ENCODE measurements at places on chromosomes 4 and X. TPM values are rescaled to one million over a fixed set of nuclear protein-coding genes. Genes with fewer than 3 reads are reported as not detected.

DNA sequence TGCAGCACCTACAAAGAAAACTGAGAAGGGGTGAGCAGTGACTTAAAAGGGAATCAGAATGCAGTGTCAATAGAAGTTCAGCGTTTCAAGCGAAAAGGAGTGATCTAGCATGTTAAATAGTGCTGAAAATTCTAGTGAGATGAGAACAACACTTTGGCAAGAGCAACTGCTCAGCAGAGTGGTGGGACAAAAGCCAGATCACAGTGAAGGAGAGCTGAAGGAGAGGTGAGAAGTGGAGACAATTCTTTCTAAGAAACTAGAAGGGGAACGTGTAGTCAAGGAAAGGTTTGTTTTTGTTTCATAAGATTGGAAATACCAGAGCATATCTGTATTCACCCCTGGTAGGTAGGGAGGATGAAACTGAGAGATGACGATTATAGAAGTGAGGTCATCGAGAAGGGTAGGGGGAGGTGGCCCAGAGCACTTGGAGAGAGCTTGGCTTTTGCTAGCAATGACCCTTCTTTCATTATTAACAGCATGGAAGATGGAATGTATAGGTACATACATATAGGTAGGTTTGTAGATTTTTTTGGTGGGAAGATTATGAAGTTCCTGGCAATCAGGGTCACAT, 33.7 kb downstream of the SRPX2 start:
- DNase-seq = no peak
- H3K27ac ChIP-seq = no peak overlapping the region
- H3K4me1 ChIP-seq = no peaks in the 10 kb centered on the region
- H3K4me3 ChIP-seq = no peak overlapping the region
- H3K36me3 ChIP-seq = peaks cover 5% of the 10 kb centered on the region

Gene ETDB
- total RNA-seq = not detected

Gene FRG2
- total RNA-seq = not detected

DNA sequence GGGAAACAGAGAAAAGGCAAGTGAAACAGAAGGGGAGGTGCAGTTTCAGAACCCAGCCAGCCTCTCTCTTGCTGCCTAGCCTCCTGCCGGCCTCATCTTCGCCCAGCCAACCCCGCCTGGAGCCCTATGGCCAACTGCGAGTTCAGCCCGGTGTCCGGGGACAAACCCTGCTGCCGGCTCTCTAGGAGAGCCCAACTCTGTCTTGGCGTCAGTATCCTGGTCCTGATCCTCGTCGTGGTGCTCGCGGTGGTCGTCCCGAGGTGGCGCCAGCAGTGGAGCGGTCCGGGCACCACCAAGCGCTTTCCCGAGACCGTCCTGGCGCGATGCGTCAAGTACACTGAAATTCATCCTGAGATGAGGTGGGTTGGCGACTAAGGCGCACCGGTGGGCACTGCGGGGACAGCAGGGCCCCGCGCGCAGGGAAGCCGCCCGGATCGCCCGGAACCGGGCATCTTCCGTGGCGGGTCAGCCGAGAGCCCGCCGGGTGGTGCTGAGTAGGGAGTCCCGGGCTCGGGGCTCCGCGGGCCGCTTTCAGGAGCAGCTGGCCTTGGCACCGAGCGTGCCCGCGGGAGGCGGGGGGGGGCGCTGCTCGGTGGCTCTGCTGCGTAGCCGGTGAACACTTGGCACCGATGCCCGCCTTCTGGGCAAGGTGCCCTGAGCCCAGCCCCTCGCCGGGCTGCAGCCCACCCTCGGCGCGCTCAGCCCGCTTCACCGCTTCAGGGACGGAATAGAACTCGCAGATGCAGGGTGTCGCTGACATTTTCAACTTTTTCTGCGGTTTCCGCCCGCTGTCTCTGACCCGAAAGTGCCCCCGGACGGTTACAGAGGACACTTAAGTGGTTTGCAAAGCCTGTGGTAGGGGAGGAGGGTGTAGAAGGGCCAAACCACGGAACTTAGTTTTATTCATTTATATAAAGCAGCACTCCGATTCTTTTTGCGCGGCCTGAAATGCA, at the start of gene CD38:
TSS of gene CD38 (plus strand) at position 40 of the 953 bp plus-strand sequence. CDS start at position 127, 87 bp downstream.
- H3K4me3 ChIP-seq = peak within 1 kb of the TSS; percentile 53
- H3K27ac ChIP-seq = peak within 1 kb of the TSS; percentile 46
- H3K36me3 ChIP-seq = no peaks in the 10 kb centered on the region
- H3K27me3 ChIP-seq = peaks cover 24% of the 10 kb centered on the region
- no peak for DNase-seq

- no peak for DNase-seq
- H3K27me3 ChIP-seq = no peaks in the 10 kb centered on the region
- H3K36me3 ChIP-seq = no peaks in the 10 kb centered on the region
- H3K4me1 ChIP-seq = no peaks in the 10 kb centered on the region
These were observed 35.1 kb downstream of the KLHL8 start for GRCh38 chr4:87185146-87185870.

DNA sequence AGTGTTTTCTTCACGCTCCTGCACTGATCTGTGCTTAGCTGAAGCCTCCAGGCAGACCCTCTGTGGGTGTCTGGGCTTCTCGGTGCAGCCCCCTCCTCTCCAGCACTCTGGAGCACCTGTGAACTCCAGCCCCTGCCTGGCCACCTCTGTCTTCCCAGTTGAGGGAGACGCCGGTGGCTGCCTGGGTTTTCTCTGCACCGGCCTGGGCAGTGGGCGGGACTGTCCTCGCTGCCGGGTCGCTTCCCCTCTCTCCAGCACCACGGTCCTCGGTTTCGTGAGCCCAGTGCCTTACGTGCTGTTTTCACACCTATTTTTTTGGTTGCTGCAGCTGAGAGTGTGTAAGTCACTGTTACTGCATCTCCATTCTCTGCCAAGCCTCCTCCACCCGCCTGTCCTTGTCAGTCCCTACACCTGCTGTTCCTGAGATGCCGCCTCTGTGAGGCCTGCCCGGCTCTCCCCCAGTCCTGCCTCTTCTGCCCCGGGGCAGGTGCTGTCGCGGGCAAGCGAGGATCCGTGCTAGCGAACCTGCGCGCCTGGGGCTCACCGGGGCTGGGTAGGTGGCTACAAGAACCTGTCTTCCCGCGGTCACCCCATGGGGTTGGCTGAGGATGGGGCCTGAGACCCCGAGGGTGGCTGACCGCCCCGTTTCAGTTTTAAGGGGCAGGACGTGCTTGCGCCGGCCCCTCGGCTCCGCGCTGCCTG, 2.4 kb upstream of the FGFRL1 start:
- peak overlapping the region; percentile 45 for H3K4me3 ChIP-seq
- peaks cover 11% of the 10 kb centered on the region for H3K4me1 ChIP-seq
- peaks cover 7% of the 10 kb centered on the region for H3K36me3 ChIP-seq
- DNase-seq = no peak
- no peak overlapping the region for H3K27ac ChIP-seq

GRCh38 chr4:771464-771863, 54.5 kb downstream of the CPLX1 start:
- no peaks in the 10 kb centered on the region for H3K27me3 ChIP-seq
- H3K27ac ChIP-seq = no peak overlapping the region
- DNase-seq = no peak
- peaks cover 5% of the 10 kb centered on the region for H3K4me1 ChIP-seq
- H3K36me3 ChIP-seq = peaks cover 69% of the 10 kb centered on the region
- H3K4me3 ChIP-seq = no peak overlapping the region

GRCh38 chrX:115147220-115147619, 42.0 kb upstream of the RBMXL3 start:
- H3K36me3 ChIP-seq = no peaks in the 10 kb centered on the region
- H3K4me1 ChIP-seq = no peaks in the 10 kb centered on the region
- no peak overlapping the region for H3K27ac ChIP-seq
- H3K27me3 ChIP-seq = peaks cover 49% of the 10 kb centered on the region

Gene AMOT
- not detected for total RNA-seq

Gene GCNA
- total RNA-seq = 3.4 TPM

Gene PPP4R3C
- not detected for total RNA-seq

Gene GDPD2
- not detected for total RNA-seq

DNA sequence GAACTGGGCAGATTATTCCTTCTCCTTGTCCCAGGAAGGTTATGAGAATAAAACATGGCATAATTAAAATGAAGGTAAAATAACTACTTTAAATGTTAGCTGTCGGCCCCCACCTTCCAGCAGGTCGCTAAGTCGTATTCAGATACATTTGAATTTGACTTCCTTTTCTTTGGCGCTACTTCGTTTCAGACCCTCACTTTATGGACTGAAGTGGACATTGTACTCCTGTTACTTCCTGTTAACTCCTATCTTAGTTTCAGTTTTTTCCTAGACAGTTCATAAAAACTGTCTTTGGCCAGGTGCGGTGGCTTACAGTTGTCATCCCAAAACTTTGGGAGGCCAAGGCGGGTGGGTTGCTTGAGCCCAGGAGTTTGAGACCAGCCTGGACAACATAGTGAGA, 5.7 kb downstream of the SYAP1 start:
- no peak for DNase-seq
- no peaks in the 10 kb centered on the region for H3K4me1 ChIP-seq
- H3K27me3 ChIP-seq = no peaks in the 10 kb centered on the region

- H3K27me3 ChIP-seq = no peaks in the 10 kb centered on the region
- DNase-seq = no peak
- no peaks in the 10 kb centered on the region for H3K36me3 ChIP-seq
- no peak overlapping the region for H3K27ac ChIP-seq
These were observed 40.8 kb downstream of the MGARP start for GRCh38 chr4:139239127-139239772.

Gene FAAH2
- 1.7 TPM for total RNA-seq

GRCh38 chrX:49072712-49073095, 1.1 kb downstream of the PRAF2 start:
- H3K36me3 ChIP-seq = peaks cover 18% of the 10 kb centered on the region
- H3K4me3 ChIP-seq = peak overlapping the region; percentile 80
- no peaks in the 10 kb centered on the region for H3K27me3 ChIP-seq
- no peak for DNase-seq
- H3K4me1 ChIP-seq = peaks cover 10% of the 10 kb centered on the region
